Endodermal cell (in vitro differentiated cells): ENCODE measurements at places on chromosomes 1 and 21. TPM values are rescaled to one million over a fixed set of nuclear protein-coding genes. Genes with fewer than 3 reads are reported as not detected.
A peak's percentile ranks its signal among the peaks of the same experiment; 100 is the strongest.

GRCh38 chr1:180988253-180988752 lies 34.4 kb downstream of the STX6 start:
- no peak overlapping the region for H3K27ac ChIP-seq
- no peaks in the 10 kb centered on the region for H3K4me1 ChIP-seq
- H3K4me3 ChIP-seq = no peak overlapping the region
- H3K36me3 ChIP-seq = peaks cover 88% of the 10 kb centered on the region
- no peak for DNase-seq

GRCh38 chr1:198889101-198889500 lies 250.3 kb downstream of the PTPRC start:
- H3K4me1 ChIP-seq = no peaks in the 10 kb centered on the region
- H3K4me3 ChIP-seq = no peak overlapping the region
- DNase-seq = no peak
- no peaks in the 10 kb centered on the region for H3K27me3 ChIP-seq

- H3K27ac ChIP-seq = no peak overlapping the region
- no peak for DNase-seq
- H3K4me3 ChIP-seq = no peak overlapping the region
- no peaks in the 10 kb centered on the region for H3K36me3 ChIP-seq
Observed at GRCh38 chr1:105608713-105609112, 1447.8 kb upstream of the PRMT6 start.

- H3K36me3 ChIP-seq = no peaks in the 10 kb centered on the region
- peaks cover 2% of the 10 kb centered on the region for H3K4me1 ChIP-seq
- DNase-seq = no peak
- peak overlapping the region; percentile 82 for H3K4me3 ChIP-seq
- H3K27ac ChIP-seq = peak overlapping the region; percentile 42
- peaks cover 2% of the 10 kb centered on the region for H3K27me3 ChIP-seq
Observed at GRCh38 chr1:174799136-174799479, 200.6 kb upstream of the CACYBP start.

DNA sequence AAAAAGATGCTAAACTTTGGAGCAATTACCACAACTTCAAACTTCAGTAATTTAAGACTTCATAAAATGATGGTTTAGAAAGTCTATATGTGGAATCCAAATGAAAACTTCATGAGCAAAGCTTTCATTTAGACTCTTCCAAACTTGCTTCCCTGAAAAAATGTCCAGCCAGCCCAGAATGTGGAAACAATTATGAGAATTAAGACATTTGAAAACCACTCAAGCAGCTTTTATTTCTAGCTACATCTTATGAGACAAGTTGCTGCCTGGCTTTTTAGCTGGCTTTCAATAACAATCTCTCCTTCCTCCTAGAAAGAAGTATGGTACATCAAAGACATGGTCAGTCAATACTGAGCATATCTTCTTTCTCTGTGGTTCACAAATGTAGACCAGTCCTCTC lies 21.8 kb downstream of the LPAR3 start:
- H3K36me3 ChIP-seq = no peaks in the 10 kb centered on the region
- no peak overlapping the region for H3K4me3 ChIP-seq
- H3K27me3 ChIP-seq = peaks cover 5% of the 10 kb centered on the region
- H3K4me1 ChIP-seq = no peaks in the 10 kb centered on the region
- DNase-seq = no peak

The COL11A1 gene
- 6.7 and 8.2 TPM in 2 replicates for total RNA-seq

The KIF14 gene
- total RNA-seq = 13.5 and 14.7 TPM in 2 replicates
